ENCODE measurements at places on chromosomes 5 and 9.

DNA sequence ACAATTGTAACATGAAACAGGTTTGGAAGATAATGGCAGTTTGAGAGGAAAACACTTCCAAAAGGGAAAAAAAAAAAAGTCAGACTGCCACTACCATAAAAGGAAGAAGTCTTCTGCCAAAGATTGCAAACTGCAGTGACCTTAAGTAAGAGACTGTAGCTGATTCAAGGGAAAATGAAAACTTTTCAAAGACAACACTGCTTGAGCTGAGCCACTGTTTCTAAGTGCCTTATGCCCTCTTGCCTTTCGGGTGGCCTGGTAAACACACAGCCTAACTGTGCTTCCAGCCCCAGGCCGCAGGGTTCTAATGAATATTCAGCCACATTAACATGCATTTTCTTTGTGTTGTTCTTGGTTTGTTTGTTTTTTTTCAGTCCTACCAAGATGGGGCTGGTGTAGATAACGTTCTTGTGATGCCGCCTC, 354.6 kb downstream of the BNC2 start:
- no peak for DNase-seq

DNA sequence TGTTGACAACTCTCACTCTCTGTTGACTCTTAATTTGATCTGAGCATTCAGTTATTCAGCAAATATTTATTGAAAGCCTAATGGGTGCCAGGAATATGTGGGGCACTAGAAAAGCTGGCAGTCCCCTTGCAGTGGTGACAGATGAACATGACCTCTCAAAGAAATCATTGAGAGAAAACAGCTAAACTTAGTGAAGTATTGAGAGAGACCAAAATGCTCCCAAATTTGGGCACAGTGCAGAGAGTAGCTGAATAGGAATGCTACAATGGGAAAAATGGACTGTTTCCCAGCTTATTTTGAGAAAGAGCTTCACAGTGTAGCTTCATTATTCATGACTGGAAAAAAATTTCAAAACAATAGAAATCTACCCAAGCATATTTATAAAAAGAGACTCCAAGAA, 257.9 kb downstream of the SGCD start:
- DNase-seq: no peak

DNA sequence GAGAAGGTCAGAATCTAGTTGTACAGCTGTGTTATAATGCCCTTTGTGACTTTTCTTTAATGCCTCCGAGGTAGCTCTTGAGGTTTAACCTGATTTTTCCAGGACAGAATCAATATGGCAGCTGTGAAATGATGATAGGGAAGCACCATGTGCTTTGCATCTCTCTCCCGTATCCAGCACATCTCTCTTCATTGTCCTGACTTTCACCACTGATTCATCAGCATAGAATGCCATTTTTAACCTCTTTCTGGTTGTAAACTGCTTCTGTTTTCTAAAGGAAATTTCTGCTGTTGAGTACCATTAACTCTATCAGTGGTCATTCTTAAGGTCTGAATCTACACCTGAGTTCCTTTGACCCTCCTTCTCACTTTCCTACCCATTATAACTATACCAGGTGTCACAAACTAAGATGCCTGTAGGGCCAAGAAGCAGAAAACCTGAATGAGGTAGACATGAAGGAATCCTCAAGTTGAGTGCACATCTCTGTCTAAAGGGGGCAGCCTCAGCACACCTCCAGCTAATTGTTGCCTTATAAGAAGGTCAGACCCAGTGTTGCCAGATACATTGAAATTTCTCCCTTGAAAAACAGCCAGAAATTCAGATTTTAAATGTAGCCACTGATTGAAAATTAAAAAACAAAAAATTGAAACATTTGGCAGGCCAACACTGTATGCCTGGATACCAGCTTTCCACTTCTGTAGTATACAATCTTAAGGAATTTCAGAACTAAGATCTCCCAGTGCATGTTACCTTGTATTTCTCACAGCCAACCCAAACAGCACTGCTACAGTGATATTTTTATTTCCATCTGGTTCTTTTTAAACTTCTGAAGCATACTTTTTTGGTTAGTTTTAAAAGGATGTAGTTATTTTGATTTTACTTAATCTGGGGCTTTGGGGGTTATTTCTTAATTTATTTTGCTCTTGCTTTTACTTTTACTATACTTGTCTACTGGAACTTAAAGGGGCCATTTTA, 35.8 kb upstream of the TLX3 start:
- peak; percentile 16 for DNase-seq

GRCh38 chr5:22611327-22611726, 241.8 kb downstream of the CDH12 start:
- DNase-seq: no peak

- no peak for DNase-seq
These were observed 30.3 kb upstream of the LCP2 start for GRCh38 chr5:170327829-170328228.

- DNase-seq: no peak
These were observed 745.2 kb upstream of the WWC1 start for GRCh38 chr5:167546270-167546669.
